ENCODE measurements at places on chromosomes 12 and 14.

DNA sequence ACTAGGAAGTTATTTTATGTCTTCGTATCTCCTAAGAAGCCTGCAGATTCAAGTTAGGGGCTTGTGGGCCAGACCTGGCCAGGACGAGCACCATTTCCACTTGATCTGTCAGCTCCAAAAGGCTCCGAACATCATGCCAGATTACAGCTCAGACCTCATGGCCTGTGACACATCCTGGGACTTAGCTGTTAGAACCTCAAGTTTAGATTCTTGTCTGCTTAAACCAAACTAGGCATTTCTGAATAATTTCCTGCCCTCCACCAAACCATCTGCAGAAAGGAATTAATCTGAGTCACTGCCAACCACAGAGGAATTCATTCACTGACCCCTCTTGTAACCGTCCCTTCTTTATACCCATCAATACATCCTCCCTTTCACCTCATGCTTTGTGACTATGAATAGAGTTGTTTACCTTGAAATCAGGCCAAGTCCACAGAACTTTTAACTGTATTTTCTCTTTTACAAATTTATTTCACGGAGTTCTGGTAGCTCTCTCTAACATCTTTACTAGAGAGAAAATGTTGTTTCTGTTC, 120.3 kb downstream of the FBXL14 start:
- DNase-seq: no peak

DNA sequence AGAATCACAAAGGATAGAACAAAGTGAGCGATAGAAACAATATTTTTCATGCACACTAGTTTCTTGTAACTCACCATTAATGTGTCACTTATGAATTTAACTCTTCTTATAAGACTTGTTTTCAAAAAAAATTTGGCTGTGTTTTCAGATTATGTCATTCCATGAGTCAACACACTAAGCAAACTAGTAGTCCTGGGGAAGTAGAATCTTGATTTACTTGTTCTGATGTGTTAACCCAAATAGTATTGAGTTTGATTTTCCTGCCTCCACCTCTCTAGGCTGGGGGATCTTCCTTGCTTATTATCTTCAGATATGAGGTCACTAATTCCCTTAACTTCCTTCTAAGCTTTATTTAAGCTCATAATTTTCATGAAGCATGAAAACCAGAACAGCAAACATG, 151.0 kb upstream of the SEL1L start:
- DNase-seq: no peak

GRCh38 chr14:73736842-73737241, 22.7 kb upstream of the PNMA1 start:
- DNase-seq: no peak

DNA sequence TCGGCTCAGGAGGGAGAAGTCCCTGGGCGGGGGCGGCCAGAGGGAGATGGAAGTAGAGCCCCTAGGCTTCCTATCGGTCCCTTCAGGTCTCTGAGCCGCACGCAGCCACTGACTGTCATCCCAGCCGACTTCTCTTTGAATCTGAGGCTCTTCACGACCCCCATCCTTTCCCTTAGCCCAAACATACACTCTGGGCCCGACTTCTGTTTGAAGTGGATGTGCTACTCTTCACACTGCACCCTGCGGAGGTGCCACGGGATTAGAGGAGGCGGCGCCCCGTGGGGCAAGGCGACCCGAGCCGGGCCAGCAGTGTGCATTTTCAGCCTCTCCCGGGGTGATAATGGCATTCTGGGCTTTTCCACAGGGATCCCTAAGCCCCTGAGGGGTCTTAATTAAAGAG, 6.0 kb upstream of the DACT1 start:
- DNase-seq: no peak

DNA sequence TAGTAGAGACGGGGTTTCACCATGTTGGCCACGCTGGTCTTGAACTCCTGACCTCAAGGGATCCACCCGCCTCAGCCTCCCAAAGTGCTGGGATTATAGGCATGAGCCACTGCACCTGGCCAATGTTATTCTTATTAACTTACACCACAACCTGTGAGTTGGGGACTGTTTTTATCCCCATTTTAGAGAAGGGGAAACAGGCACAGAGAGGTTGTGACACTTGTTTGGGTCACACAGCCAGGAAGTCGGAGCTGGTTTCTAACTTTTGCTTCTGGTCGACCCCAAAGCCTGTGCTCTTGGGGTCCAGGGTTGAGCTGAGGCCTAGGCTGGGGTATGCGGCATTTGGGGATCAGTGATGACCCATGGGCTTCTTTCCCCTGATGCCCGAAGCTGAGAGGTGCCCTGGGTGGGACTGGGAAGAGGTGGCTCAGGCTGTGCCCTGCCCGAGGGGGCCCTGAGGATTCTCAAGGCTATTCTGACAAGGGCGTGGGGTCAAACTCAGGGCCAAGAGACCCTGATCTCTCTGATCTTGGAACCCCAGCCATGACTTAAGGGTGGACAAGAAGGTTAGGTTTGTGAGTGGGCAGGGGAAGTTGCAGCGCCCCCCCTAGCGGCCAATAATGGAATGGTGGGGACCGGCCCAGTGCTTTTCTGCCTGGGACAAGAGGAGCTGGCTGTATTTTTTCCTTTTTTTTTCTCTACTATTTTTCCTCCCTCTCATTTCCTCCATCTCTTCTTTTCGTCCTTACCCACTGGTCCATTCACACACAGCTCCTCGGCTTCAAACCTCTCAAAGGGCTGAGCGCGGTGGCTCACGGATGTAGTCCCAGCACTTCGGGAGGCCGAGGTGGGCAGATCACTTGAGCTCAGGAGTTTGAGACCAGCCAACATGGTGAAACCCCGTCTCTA, 3.0 kb downstream of the SDSL start:
- DNase-seq: peak; percentile 62

DNA sequence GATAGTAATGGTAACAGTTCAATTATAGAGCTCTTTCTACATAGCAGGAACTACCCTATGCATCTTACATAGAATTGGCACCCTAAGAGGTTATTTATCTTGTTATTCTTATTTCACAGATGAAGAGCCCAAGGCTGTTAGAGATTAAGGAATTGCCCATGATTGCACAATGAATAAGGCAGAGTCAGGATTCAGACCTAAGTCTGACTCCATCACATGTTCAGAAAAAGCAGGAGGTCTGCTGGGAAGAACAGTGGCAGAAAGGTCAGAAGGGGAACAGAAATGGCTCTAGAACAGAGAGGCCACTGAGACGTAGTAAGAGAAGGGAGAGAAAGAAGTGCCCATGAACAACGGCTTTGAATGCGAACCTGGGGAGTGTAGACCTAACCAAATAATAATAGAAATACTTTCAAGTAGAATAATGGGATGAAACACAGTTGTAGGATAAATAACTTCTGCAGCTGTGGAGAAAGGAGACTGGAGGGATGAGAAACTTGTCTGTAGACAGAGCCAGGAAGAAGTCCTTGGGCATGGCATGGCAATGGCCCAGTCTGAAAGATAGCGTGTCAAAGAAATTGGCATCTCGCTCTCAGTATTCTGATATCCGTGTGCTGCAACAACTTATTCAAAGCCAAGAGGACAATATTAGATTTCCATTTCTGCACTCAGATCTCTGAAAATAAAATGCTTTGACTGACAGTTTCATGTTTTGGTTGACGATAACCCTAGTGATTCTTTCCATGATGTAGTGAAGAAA, 17.6 kb downstream of the MYBPC1 start:
- no peak for DNase-seq

Measured in stimulated activated CD4-positive, alpha-beta T cell treated with anti-CD3 and anti-CD28 coated beads, Interleukin-12 subunit alpha, Interleukin-12 subunit beta, amount 100 ng/mL, for 48 hours (primary cell).